Stimulated activated CD8-positive, alpha-beta memory T cell treated with anti-CD3 and anti-CD28 coated beads, Interleukin-7, amount 100 ng/mL, for 1 hour (primary cell): ENCODE measurements at places on chromosomes 1 and 21.

DNA sequence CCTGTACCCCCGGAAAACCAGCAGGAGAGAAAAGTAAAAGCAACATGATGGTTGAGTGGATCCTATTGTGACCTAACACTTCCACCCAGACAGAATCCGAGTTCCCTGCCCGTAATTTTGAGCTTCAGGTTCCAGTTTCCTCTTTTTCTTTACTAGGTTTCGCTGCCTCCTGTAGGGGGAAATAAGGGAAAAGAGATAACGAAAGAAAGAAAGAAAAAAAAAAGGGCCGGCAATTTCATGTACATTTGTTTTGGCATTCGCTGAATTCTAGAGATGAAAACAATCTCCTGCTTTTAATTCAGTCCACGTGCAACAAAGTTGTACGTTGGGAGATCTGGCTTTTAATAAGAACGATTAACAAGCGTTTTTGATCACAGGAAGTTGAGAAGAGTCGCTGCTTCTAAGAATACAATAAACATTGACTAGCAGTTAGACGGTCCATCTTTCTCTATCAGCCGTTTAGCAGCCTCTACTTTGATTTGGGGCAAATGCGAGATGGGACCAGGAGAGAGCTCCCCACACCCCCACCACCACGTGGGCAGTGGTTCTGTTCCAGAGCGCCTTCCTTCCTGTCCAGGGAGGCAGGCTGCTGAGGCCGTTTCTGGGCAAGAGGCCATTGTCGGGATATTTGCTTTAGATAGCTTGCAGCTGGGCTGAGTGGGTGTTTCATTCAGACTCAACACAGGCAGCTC lies 155.9 kb upstream of the RUNX1 start:
- DNase-seq: no peak

DNA sequence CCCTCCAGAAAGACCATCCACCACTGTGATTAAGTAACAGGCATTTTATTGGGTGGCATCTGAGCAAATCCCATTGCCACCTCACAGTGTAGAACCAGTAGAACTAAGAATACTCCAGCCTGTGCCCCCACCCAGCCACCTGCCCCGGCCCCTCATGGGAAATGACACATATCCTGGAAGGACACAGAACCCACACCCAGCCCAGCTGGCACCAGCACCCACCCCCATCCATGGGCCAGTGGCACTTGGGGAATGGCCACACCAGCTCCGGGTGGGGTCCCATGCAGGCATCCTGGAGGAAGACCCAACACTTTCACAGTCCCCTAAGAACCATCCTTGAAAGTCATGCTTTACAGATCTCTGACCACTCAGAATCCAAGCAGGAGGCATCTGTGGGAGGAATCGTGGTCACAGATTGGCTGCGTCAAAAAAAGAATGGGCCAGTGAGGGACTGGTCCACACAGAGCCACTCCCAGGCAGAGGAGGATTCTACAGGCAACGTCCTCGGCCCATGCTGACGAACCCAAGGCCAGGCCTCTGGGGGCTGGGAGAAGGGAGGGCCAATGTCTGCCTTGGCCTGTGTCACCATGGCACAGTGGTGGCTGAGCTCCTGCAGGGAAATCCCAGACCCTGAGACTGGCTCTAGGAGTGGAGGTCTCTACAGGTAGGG lies 12.1 kb upstream of the TAS1R2 start:
- no peak for DNase-seq

DNA sequence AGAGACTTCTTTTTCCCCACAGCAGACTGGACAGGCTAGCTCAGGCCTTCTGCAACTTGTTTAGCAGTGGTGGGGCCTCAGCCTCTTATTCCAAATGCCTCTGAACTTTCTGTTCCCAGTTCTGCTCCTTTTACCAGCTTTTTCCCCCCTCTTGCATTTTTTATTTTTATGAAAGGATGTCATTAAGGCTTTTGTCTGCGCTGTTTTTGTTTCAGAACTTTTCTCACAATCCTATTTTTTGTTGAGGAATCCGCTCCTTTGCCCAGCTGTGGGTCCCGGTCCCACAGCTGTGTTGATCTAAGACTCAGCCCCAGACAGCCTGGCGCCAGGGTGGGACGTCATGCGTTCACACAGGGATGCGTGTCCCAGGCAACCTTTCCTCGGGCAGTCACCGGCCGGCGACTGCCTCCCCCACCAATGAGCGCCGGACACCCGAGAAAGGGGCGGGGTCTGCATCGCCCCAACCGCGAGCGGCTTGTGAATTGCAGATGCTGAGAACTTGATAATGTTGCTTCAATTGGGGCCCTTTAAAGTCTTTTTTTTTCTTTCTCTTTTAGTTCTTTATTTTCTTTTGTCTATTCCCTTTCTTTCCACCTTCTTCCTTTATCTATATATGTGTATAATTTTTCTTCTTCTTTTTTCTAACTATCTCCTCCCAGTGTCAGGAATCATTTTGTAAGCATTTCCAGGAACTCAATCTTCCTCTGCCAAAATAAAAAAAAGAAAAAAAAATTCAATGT lies 3.0 kb upstream of the ID3 start:
- DNase-seq: no peak

DNA sequence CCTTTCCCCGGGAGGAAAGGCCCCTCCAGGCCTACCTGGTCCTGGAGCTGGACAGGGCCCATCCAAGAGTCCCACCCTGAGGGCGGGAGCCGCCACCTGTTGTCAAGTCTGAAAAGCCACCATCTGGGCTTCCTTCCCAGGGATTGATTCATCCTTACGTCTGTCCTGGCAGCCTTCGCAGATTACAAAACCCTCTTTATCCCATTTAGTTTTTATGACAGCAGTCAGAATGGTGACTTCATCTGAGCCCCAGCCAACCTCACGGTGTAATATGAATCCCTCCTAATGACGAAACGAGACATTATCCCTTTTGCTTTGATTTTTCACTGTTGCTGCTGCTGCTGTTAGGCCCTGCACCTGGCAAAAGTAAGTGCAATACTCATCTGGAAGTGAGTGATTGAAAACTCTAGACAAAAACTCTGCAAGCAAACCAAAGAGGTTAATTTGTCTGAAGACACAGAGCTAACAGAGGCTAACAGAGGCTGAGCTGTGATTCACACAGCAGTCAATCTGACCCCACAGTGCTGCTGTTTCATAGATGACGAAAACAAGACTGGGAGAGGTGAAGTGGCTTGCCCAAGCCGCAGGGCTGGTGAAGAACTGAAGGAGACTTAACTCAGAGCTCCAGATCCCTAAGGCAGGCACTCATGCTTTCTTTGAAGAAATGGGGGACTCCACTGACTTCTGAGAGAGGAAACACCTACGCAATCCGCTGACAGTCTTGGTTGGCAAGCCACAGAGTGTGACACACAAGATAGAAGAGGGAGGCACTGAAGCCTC lies 30.0 kb upstream of the S100A7 start:
- DNase-seq: no peak

GRCh38 chr21:41770901-41771624 lies 4.2 kb upstream of the RIPK4 start:
- DNase-seq: no peak

DNA sequence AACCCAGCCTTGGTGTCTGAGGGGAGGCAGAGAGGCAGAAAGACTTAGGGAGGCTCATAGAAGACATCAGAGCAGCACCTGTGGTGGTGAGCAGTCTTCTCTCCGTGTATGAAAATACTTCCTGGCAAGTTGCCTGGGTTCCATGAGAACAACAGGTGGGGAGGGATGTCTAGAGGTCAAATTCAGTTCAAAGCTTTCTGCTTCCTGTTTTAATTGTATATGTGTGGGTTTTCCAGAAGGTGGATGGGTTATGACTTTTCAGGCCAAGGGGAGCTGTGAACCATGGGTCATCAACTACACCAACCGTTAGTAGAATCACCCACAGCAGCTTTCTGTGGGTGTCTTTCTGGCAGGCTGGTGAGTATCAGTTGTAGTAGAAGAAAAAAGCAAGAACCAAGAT lies 4.1 kb upstream of the FCRL2 start:
- DNase-seq: no peak

GRCh38 chr1:243341074-243341473 lies 85.2 kb downstream of the SDCCAG8 start:
- no peak for DNase-seq

DNA sequence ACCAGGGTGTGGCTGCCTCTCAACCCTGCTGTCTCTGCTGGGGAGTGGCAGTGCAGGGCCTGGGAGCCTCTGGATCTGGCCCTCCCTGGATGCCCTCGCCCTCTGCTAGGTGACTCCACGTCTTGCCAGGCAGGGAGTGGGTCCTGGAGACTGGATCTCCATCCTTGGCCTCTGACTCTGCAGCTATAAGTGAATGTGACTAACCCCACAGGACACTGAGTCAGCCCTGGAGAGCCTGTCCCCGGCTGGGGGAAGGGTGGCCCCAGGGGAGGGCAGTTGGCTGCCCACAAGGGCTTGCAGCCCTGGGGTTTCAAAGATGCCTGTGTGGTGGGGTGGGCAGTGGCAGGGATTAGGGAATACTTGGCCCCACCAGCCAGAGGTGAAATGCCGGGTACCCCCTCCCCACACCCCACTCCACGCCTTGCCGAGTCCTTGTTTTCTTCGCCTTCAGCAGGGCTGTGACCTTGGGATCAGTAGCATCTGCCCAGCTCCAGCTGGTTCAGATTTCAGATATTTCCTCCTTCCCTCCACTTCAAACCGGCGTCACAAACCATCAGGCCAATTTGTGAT lies 1.9 kb upstream of the MYBPH start:
- DNase-seq: no peak

- DNase-seq: no peak
Observed at GRCh38 chr1:37795340-37796125, 1.9 kb downstream of the MANEAL start.

- no peak for DNase-seq
Observed at GRCh38 chr1:204017032-204017431, 55.9 kb upstream of the SOX13 start.

- DNase-seq: no peak
Observed at GRCh38 chr21:24150753-24151152, 1456.5 kb downstream of the MRPL39 start.

- DNase-seq: no peak
Observed at GRCh38 chr1:113898241-113898814, 6.3 kb downstream of the AP4B1 start.

DNA sequence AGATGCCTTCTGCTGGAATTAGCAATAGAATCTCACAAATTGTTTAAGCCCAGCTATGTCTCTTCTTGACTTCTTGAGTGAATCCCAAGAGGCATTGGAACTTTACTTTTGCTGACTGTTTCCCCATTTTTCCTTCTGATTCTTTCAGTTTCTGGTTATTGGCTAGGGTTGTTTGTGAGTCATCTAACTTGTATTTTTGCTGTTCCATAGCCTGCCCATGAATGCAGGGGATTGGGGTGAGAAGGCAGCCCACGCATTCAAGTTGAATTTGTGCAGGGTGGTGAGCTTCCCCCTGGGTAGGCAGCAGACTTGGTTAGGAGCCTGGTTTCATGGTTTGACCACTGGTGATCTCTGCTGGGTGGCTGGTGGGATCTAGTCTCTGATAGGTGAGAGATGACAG lies 10.4 kb upstream of the KLF17 start:
- no peak for DNase-seq

GRCh38 chr1:234710936-234711724 lies 101.2 kb upstream of the IRF2BP2 start:
- no peak for DNase-seq

- no peak for DNase-seq
Observed at GRCh38 chr1:2554621-2555387, 1.4 kb upstream of the TNFRSF14 start.

DNA sequence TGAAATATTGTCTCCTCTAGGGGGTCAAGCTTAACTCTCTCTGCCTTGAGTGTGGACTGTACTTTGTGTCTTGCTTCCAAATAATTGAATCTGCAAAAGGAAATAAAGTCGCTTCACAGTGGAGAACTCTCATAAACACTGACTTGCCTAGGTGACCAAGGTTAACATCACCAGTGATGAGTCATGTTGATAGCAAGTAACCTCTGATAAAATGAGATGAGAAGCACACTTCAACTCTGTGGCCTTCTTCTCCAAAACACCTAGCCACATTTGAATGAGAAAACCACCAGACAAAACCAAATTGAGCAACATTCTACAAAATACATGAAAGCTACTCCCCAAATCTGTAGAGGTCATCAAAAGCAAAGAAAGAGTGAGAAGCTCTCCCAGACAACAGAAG lies 37.6 kb downstream of the PDE4B start:
- DNase-seq: no peak

DNA sequence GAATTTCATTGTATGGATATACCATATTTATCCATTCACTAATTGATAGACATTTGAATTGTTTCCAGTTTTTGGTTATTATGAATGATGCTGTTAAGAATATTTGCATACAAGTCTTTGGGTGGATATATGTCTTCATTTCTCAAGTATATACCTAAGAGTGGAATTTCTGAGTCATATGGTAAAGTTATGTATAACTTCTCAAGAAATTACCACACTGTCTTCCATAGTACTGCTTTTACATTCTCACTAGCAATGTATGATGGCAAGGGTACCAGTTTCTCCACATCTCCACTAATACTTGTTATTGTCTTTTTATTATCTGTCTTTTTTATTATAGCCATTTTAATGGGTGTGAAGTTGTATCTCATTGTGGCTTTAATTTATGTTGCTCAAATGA lies 74.6 kb upstream of the TENT5C start:
- no peak for DNase-seq

DNA sequence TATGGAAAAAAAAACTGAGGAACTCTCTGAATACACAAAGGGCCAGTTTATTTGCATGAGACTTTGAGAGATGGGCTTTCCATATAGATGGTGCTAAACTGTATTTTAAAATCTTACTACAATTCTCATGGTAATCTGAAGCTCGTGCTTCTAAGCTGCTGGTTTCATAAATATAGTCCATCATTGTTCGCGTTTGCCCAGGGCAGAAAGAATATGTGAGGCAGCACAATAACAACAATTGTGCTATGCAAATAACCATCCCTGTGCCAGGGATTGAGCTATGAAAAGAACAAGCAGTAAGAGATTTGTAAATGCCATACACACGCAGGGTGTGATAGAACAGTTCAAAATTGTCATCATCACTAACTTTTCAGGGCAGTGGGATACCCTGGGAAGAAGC lies 4.9 kb upstream of the EPS15 start:
- DNase-seq: no peak

- no peak for DNase-seq
Observed at GRCh38 chr1:48750109-48750508, 26.6 kb downstream of the BEND5 start.

DNA sequence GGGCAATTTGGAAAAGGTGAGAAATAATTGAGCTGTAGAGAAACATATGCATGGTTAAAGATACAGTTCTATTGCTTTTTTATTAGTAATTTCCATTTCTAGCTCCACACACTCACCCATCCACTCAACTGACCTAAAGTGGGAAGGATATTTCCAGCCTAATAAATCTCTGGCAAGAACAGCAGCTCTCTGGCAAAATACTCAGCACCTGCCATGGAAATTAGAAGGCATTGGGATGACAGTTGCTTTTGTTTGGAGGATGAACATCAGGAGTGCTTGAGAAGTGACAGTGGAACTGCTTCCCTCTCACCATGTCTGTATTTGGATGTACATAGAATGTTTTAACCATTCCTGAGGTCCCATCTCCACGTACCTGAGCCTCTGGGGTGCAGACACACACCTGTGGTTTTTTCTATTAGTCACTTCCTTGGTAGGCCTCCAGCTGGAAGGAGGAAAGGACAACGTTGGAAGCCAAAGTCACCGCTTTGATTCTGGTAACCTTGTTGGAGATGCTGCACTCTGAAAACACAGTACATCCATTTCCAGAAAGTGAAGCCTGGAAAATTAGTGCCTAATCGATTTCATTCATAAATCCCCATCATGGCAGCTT lies 62.3 kb upstream of the RUNX1 start:
- no peak for DNase-seq

GRCh38 chr1:115469703-115470476 lies 131.8 kb upstream of the NGF start:
- DNase-seq: no peak

- DNase-seq: no peak
Observed at GRCh38 chr21:31201548-31201947, 142.5 kb downstream of the TIAM1 start.

GRCh38 chr1:93569489-93569888 lies 112.1 kb downstream of the BCAR3 start:
- DNase-seq: no peak
